ENCODE measurements at places on chromosomes 16 and 17. TPM values are rescaled to one million over a fixed set of nuclear protein-coding genes. Genes with fewer than 3 reads are reported as not detected.
A peak's percentile ranks its signal among the peaks of the same experiment; 100 is the strongest.

DNA sequence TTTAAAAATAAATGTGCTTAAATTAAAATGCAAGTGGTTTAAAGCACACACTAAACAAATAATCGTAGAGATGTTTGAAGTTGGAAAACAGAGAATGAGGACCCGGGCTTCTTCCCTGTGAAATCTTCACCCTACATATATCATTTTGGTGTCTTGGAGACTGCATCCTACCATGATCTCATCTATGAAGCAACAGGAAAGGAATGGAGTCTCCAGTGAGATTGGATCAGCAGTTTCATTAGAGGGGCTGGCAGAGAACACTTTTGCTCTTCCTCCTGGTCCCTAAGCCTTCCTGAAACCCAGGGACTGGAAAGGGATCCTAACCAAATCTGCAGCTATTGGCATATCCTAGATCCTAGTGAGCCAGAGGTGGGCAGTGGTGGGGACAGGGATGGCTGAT, 85.0 kb downstream of the GRIN2A start:
- no peak overlapping the region for H3K4me3 ChIP-seq
- no peak for DNase-seq
- H3K27me3 ChIP-seq, result no peaks in the 10 kb centered on the region
- H3K27ac ChIP-seq, result no peak overlapping the region

- DNase-seq, result no peak
- no peaks in the 10 kb centered on the region for H3K27me3 ChIP-seq
- H3K4me1 ChIP-seq, result peaks cover 34% of the 10 kb centered on the region
- H3K27ac ChIP-seq, result peak overlapping the region; percentile 67
- peak overlapping the region; percentile 86 for H3K4me3 ChIP-seq
Measured at GRCh38 chr17:45895304-45895968, 1.1 kb downstream of the MAPT start.

- H3K27ac ChIP-seq, result no peak overlapping the region
- DNase-seq, result no peak
- no peaks in the 10 kb centered on the region for H3K27me3 ChIP-seq
- no peaks in the 10 kb centered on the region for H3K36me3 ChIP-seq
- no peak overlapping the region for H3K4me3 ChIP-seq
Measured at GRCh38 chr17:34892461-34893249, 68.6 kb downstream of the CCT6B start.

DNA sequence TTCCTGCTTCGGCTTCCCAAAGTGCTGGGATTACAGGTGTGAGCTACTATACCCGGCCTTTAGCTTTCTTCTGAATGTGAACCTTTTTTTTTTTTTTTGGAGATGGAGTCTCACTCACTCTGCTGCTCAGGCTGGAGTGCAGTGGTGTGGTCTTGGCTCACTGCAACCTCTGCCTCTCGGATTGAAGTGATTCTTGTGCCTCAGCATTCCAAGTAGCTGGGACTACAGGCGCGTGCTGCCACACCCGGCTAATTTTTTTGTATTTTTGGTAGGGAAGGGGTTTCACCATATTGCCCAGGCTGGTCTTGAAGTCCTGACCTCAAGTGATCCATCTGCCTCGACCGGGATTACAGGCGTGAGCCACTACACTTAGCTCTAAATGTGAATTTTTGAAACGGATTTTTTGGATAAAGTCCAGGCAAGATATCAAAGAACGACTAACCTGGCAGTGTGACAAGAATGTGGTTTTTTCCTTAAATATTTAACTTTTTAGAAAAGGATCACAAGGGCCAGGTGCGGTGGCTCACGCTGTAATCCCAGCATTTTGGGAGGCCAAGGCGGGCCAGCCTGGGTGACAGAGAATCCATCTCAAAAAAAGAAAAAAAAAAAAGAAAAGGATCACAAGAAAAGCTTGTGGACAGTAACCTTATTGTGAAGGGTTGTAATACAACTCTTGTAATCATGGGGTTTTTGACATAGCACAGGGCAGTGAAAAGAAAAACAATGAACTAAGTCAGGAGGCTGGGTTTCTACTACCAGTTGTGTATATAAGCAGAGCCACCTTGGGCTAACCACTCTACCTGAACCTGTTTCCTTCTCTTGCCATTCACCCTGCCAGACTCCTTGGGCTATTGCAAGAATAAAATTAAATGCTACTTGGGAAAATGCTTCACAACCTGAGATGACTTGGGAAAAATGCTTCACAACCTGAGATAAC, 6.2 kb downstream of the BRCA1 start:
- H3K4me1 ChIP-seq, result no peaks in the 10 kb centered on the region
- DNase-seq, result no peak
- no peak overlapping the region for H3K27ac ChIP-seq

- no peaks in the 10 kb centered on the region for H3K27me3 ChIP-seq
- H3K36me3 ChIP-seq, result no peaks in the 10 kb centered on the region
- no peak overlapping the region for H3K4me3 ChIP-seq
Measured at GRCh38 chr17:45949755-45950320, 49.2 kb upstream of the STH start.

DNA sequence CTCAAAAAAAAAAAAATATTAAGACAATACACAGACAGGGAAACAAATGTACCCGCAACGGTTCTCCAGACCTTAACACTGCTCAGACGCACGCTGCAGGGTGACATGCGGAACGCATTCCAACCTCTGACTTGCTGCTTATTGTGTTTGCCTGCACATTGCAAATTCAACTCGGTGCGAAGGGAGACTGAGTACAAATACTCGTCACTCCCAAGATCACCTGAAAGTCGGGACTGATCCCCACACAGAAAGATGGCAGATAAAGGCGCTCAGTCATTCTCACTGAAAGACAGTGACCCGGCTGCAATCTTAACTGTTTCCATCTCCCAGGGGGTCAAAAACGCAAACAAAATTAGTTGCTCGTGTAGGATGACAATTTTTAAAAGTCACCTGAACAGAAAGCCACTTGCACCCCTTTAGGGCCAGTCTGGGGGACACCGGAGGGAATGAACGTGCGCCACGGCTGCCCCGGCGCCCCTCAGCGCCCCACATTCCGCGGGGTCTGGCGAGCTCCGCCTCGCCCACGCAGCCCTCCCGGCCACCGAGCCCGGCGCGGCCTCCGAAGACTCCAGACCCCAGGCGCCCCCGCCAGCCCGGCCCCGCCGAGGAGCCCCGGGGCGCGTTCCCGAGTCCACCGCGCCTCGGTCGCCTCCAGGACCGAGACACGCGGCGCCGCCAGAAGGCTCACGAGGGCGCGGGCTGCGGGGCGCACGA, 589 bp downstream of the CLCN7 start:
- DNase-seq, result no peak
- no peaks in the 10 kb centered on the region for H3K27me3 ChIP-seq
- H3K4me1 ChIP-seq, result peaks cover 35% of the 10 kb centered on the region
- H3K27ac ChIP-seq, result peak overlapping the region; percentile 84
- no peaks in the 10 kb centered on the region for H3K36me3 ChIP-seq
- peak overlapping the region; percentile 98 for H3K4me3 ChIP-seq

The ESRP2 gene
- 0.59 TPM for total RNA-seq

The FOXO3B gene
- 8.5 TPM for total RNA-seq

- H3K27me3 ChIP-seq, result no peaks in the 10 kb centered on the region
- no peak for DNase-seq
- no peak overlapping the region for H3K27ac ChIP-seq
- H3K4me3 ChIP-seq, result no peak overlapping the region
- no peaks in the 10 kb centered on the region for H3K36me3 ChIP-seq
Measured at GRCh38 chr16:51382211-51382610, 231.1 kb upstream of the SALL1 start.

The ZG16 gene
- total RNA-seq, result not detected

The KRTAP4-3 gene
- not detected for total RNA-seq
